ENCODE measurements at places on chromosomes 3 and 15.

DNA sequence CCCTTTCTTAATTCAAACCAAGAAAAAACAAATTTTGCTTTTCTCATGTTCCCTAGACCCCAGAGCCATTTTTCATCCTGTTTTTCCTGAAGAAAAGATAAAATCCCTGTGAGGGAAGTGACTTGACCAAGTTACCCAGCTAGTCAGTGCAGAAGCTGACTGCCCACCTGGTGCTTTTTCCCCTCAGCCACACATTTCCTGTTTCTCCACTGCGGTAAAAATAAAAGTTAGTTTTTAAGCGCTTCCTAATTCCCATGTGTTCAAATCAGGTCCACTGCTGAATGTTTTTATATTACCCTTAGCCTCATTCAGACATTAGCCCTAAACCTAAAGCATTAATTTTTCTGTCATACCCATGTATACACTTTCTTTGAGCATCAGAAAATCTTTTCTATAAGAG, 26.1 kb downstream of the PPP2R3A start:
- DNase-seq, result no peak

GRCh38 chr3:98039322-98040024, 4.4 kb upstream of the GABRR3 start:
- no peak for DNase-seq

DNA sequence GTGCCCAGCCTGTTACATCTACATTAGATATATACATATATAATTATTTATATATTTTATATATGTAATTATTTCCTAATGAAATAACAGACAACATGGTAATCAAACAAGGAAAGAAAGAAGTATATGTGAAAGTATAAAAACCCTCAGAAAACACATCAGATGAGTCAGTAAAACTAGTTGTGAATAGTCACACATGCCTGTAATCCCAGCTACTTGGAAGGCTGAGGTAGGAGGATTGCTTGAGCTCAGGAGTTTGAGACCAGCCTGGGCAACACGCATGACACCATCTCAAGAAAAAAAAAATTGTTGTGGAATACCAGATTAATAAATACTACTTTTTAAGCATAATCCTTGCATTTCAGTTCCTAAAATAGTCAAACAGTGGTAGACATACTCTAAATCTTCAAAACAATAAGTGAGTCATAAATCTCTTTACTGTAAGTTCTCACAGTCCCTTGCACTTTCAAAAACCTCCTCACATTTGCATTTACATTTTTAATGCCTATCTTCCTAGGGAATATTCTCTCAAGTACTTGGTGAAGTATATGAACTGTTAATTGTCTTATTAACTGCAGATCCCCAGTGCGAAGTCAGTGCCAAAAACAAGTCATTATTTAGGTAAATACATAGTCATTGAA, 106.5 kb downstream of the MYO9A start:
- no peak for DNase-seq

DNA sequence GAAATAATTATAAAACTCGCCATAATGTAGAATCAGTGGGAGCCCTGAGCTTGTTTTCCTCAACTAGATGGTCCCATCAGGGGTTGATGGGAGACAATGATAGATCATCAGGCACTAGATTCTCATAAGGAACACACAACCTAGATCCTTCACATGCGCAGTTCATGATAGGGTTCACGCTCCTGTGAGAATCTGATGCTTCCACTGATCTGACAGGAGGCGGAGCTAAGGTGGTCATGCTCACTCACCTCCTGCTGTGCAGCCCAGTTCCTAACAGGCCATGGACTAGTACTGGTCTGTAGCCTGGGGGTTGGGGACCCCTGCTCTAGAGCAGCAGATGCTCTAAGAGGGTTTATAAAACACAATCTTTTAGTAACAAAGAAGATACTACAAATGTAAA, 183.6 kb downstream of the ANXA2 start:
- no peak for DNase-seq

DNA sequence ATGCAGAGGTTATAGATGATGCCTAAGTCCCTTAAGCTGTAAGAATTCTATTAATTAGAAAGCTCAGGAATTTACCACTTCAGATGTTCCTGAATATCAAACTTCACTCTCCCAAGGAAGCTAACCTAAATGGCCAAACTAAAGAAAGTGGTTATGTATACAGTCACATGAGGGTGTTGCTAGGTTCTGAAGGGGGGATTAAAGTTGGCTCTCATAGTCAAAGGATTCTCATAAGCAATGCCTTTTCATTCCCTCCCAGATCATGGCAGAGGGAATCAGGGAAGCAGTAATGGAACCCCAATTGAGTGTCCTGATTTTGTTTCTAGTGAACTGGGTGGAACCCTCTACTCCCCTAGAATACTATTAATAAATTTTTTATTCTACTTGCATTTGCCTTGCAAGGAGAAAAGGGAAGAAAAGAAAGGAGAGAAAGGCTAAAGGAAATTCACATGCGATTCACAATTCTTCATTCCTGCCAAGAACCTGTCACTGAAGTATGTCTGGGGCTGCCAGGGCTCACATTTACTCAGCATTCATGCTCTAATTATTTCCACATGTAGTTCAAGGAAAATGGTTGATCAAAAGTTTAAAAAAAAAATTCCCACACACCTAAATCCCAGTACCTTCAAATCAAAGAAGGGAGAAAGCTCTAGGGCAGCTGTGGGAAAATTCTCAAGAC, 25.1 kb downstream of the FSTL1 start:
- DNase-seq, result no peak

- DNase-seq, result no peak
Measured at GRCh38 chr3:173396191-173397041, 1.1 kb upstream of the NLGN1 start.

GRCh38 chr3:134363381-134363755, 10.9 kb downstream of the AMOTL2 start:
- DNase-seq, result no peak
